Naive thymus-derived CD8-positive, alpha-beta T cell (primary cell): ENCODE measurements at places on chromosomes 1 and 21. TPM values are rescaled to one million over a fixed set of nuclear protein-coding genes. Genes with fewer than 3 reads are reported as not detected.

GRCh38 chr1:13763991-13764390 lies 64.0 kb downstream of the PRDM2 start:
- H3K36me3 ChIP-seq = no peaks in the 10 kb centered on the region
- no peaks in the 10 kb centered on the region for H3K27me3 ChIP-seq
- peak overlapping the region; percentile 36 for H3K4me3 ChIP-seq

- peak overlapping the region; percentile 95 for H3K27ac ChIP-seq
- peak overlapping the region; percentile 83 for H3K4me3 ChIP-seq
- H3K4me1 ChIP-seq = peaks cover 51% of the 10 kb centered on the region
Measured at GRCh38 chr21:44011123-44011522, 986 bp upstream of the TRAPPC10 start.

GRCh38 chr1:47229886-47230691 lies 1.9 kb downstream of the TAL1 start:
- DNase-seq = no peak
- H3K4me1 ChIP-seq = peaks cover 33% of the 10 kb centered on the region
- peaks cover 5% of the 10 kb centered on the region for H3K36me3 ChIP-seq
- no peak overlapping the region for H3K27ac ChIP-seq
- no peak overlapping the region for H3K4me3 ChIP-seq

DNA sequence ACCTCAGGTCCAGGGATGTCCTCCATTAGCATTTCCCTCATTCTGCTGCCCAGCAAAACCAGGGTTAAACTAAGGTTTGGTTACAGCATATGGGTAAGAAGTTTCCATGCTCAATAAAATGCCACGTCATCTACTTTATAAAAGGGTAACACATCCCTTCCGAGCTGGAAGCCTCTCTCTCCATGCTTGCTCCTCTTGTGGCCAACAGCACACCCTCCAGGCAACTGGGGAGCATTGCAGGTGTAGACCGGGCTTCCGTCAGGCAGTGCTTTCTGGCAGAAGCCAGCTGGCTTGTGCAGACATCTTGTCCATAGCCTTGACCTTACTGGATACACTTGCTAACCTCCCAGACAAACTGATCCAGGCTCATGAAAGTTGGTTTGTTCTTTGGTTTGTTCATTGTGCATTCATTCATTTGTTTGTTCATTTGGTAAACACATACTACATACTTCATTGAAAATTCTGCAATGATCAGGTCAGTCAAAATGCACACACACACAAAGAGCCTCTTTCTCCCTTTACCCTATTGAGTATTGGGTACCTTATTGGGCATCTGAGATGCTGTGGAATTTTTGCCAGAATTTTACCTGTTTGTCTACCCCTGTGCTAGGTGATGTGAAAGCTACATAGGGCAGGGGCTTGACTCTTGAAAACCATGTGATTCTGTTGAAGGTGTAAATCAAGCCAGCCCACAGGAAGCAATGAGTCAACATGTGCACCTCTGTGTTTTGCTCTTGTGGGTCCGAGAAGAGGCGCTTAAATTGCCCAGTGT lies 422.8 kb downstream of the CAMTA1 start:
- H3K27ac ChIP-seq = no peak overlapping the region
- peaks cover 6% of the 10 kb centered on the region for H3K36me3 ChIP-seq
- H3K4me3 ChIP-seq = no peak overlapping the region
- H3K4me1 ChIP-seq = no peaks in the 10 kb centered on the region
- H3K27me3 ChIP-seq = peaks cover 73% of the 10 kb centered on the region

DNA sequence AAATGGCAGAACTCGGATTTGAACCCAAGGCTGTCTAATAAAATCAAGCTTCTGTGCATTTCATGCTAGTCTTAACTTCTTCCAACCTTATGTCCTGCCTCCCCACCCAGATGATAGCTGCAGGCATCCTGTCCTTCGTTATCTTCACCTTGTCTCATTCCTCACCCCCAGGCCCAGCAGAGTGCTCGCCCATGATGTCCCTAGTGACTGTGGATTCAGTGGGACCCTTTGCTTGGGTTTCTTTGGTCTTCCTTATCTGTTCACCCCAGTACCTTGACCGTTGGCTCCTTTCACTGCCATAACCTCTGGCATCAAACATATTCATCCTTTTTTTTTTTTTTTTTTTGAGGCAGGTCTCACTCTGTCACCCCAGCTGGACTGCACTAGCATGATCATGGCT lies 5.6 kb upstream of the BSDC1 start:
- no peak overlapping the region for H3K4me3 ChIP-seq
- H3K27ac ChIP-seq = no peak overlapping the region
- no peaks in the 10 kb centered on the region for H3K27me3 ChIP-seq
- no peak for DNase-seq

GRCh38 chr1:112575154-112575804 lies 43.7 kb downstream of the ST7L start:
- H3K27ac ChIP-seq = no peak overlapping the region
- H3K36me3 ChIP-seq = peaks cover 64% of the 10 kb centered on the region
- DNase-seq = no peak

DNA sequence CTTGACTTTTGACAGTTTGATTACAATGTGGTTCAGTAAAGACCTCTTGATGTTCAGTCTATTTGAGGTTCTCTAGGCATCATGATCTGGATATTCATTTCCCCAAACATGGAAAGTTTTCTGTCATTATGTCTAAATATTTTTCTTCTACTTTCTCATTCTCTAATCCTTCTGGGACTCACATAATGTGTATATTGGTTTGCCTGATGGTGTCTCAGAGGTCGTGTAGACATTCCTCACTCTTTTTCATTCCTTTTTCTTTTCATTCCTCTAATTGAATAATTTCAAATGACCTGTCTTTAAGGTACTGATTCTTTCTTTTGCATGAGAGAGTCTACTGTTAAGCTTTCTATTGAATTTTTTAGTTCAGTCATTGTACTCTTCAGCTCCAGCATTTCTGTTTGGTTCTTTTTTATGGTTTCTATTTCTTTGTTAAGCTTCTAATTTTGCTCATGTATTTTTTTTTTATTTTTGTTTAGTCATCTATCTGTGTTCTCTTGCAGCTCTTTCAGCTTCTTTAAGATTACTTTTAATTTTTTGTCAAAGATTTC lies 158.4 kb downstream of the GDAP2 start:
- no peak for DNase-seq
- H3K27ac ChIP-seq = no peak overlapping the region
- no peaks in the 10 kb centered on the region for H3K4me1 ChIP-seq
- H3K4me3 ChIP-seq = no peak overlapping the region
- no peaks in the 10 kb centered on the region for H3K36me3 ChIP-seq

DNA sequence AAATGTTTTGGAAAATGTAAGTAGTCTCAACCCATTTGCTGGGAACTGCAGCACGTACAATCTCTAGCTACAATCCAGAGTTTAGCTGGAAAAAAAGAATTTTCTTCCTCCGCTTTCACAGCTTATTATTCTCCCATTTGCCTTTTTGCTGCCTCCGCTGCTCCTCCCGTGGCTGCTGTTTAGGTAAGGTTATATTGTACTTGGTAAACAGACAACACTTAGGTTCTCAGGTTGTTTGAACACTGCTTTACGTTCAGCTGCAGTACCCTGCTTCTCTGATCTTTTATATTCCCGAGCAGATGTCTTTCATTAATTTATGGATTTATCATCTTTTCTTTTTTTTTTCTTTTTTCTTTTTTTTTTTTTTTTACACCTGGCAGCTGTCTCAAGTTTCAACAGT lies 14.3 kb downstream of the PROX1 start:
- H3K27ac ChIP-seq = no peak overlapping the region
- H3K27me3 ChIP-seq = peaks cover 18% of the 10 kb centered on the region
- no peaks in the 10 kb centered on the region for H3K4me1 ChIP-seq
- H3K4me3 ChIP-seq = no peak overlapping the region

- peak overlapping the region; percentile 51 for H3K27ac ChIP-seq
- DNase-seq = no peak
- peaks cover 14% of the 10 kb centered on the region for H3K4me1 ChIP-seq
- no peaks in the 10 kb centered on the region for H3K27me3 ChIP-seq
Measured at GRCh38 chr1:214633686-214634085, 30.7 kb downstream of the CENPF start.

DNA sequence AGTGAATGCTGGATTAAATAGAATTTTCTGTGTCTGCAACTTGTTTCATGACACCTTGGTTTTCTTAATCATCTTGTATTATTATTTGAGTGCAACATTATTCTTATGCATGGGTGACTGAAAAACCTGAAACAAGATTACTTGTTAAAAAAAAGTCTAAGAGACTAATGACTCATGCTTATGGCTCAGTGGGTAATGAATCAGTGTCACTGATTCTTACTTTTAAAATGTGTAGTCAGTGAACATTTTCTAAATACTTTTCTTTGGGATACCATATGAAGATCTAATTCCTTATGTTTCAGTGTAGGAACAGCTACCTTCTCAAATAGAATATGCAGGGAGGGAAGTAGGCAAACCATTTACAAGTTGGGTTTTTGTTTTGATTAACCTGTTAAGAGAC lies 65.5 kb downstream of the PRKAA2 start:
- H3K4me1 ChIP-seq = no peaks in the 10 kb centered on the region
- H3K36me3 ChIP-seq = no peaks in the 10 kb centered on the region
- DNase-seq = no peak
- H3K27ac ChIP-seq = no peak overlapping the region
- peaks cover 10% of the 10 kb centered on the region for H3K27me3 ChIP-seq
- H3K4me3 ChIP-seq = no peak overlapping the region

- DNase-seq = no peak
- no peaks in the 10 kb centered on the region for H3K27me3 ChIP-seq
- peaks cover 33% of the 10 kb centered on the region for H3K4me1 ChIP-seq
- no peaks in the 10 kb centered on the region for H3K36me3 ChIP-seq
Measured at GRCh38 chr21:45477176-45478114, 64.8 kb downstream of the SLC19A1 start.

DNA sequence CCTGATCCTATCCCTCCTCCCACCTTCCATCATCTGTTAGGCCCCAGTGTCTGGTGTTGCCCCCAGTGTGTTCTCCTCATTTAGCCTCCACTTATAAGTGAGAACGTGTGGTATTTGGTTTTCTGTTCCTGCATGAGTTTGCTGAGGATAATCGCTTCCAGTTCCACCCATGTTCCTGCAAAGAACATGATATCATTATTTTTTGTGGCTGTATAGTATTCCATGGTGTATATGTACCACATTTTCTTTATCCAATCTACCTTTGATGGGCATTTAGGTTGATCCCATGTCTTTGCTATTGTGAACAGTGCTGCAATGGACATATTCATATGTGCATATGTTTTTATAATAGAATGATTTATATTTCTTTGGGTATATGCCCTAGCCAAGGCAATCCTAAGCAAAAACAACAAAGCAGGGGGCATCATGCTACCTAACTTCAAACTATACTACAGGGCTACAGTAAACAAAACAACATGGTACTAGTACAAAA lies 142.9 kb downstream of the TNFSF18 start:
- DNase-seq = no peak
- H3K27me3 ChIP-seq = no peaks in the 10 kb centered on the region
- H3K27ac ChIP-seq = no peak overlapping the region

- peak; percentile 38 for DNase-seq
- peaks cover 2% of the 10 kb centered on the region for H3K4me1 ChIP-seq
- no peak overlapping the region for H3K27ac ChIP-seq
- no peaks in the 10 kb centered on the region for H3K36me3 ChIP-seq
- H3K4me3 ChIP-seq = no peak overlapping the region
- H3K27me3 ChIP-seq = peaks cover 20% of the 10 kb centered on the region
Measured at GRCh38 chr1:186212568-186213224, 162.4 kb downstream of the TPR start.

- no peaks in the 10 kb centered on the region for H3K36me3 ChIP-seq
- no peaks in the 10 kb centered on the region for H3K27me3 ChIP-seq
Measured at GRCh38 chr1:240169188-240169587, 77.5 kb downstream of the FMN2 start.

DNA sequence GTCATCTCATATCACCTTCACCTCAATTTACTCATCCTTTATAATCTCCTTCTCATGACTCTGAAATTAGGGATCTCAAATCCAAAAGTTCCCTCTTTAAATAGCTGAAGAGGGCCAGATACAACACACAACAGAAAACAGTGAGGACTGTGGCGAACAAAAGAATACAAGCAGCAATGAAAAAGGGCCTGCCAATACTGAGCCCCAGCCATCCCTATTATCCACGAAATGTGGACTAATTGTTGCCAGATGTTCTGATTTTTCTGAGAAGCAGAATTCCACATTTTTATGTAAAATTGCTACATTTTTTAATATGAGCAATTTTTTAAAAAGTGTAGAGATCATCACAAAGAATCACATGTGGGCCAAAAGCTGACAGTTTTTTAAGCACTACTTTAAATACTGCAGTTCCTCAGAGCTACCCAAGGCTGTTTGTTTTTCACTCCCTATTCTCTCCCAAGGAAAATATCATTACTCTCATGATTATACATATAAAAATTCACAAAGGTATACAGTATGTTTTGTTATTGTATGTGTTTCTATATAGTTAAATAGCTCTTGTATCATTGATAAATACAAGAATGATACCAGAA lies 90.0 kb downstream of the ASH1L start:
- H3K27ac ChIP-seq = no peak overlapping the region
- H3K4me1 ChIP-seq = peaks cover 39% of the 10 kb centered on the region
- no peaks in the 10 kb centered on the region for H3K27me3 ChIP-seq
- peaks cover 25% of the 10 kb centered on the region for H3K36me3 ChIP-seq
- no peak for DNase-seq
- H3K4me3 ChIP-seq = no peak overlapping the region

GRCh38 chr1:211641044-211641800 lies 34.2 kb downstream of the NEK2 start:
- H3K4me1 ChIP-seq = peaks cover 11% of the 10 kb centered on the region
- no peaks in the 10 kb centered on the region for H3K36me3 ChIP-seq
- H3K27ac ChIP-seq = no peak overlapping the region
- H3K4me3 ChIP-seq = no peak overlapping the region

DNA sequence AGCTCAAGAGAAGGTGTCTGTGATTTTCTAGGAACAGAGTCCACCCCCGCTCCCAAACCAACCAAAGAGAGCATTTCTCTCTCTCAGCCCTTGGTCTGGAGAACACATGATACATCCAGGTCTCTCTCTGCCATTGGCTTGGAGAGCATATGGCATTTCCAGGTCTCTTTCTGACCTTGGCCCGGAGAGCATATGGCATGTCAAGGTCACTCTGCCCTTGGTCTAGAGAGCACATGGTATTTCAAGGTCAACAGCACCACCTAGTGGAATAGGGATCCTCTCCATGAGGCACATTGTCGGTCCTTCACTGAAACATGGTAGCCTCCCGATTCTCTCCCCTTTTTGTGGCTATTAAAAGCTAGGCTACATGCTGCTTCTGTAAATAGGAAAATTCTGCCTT lies 437.7 kb upstream of the OLFM3 start:
- H3K27ac ChIP-seq = no peak overlapping the region
- no peak overlapping the region for H3K4me3 ChIP-seq
- no peak for DNase-seq
- H3K36me3 ChIP-seq = no peaks in the 10 kb centered on the region
- no peaks in the 10 kb centered on the region for H3K27me3 ChIP-seq
- H3K4me1 ChIP-seq = no peaks in the 10 kb centered on the region

- no peak for DNase-seq
- no peak overlapping the region for H3K4me3 ChIP-seq
- H3K27ac ChIP-seq = no peak overlapping the region
- H3K36me3 ChIP-seq = peaks cover 5% of the 10 kb centered on the region
- H3K4me1 ChIP-seq = no peaks in the 10 kb centered on the region
Measured at GRCh38 chr1:217712925-217713597, 81.9 kb downstream of the SPATA17 start.

- H3K4me3 ChIP-seq = no peak overlapping the region
- no peaks in the 10 kb centered on the region for H3K27me3 ChIP-seq
- DNase-seq = no peak
- H3K36me3 ChIP-seq = peaks cover 14% of the 10 kb centered on the region
- H3K4me1 ChIP-seq = peaks cover 6% of the 10 kb centered on the region
Measured at GRCh38 chr1:11790880-11791715, 14.7 kb downstream of the MTHFR start.

The KLHDC9 gene
- 0.60 TPM for total RNA-seq

The PLA2G2D gene
- total RNA-seq = not detected

The CDC7 gene
- 9.1 TPM for total RNA-seq

The NPHS2 gene
- not detected for total RNA-seq

The FLG gene
- not detected for total RNA-seq

The OLFM3 gene
- not detected for total RNA-seq

The LIN28A gene
- total RNA-seq = not detected

The LMOD1 gene
- total RNA-seq = not detected

The SYT2 gene
- total RNA-seq = not detected

The KCNK1 gene
- total RNA-seq = not detected

The DTL gene
- 0.19 TPM for total RNA-seq
